Bronchial epithelial cell (primary cell): ENCODE measurements at places on chromosomes 16 and 17. TPM values are rescaled to one million over a fixed set of nuclear protein-coding genes. Genes with fewer than 3 reads are reported as not detected.

DNA sequence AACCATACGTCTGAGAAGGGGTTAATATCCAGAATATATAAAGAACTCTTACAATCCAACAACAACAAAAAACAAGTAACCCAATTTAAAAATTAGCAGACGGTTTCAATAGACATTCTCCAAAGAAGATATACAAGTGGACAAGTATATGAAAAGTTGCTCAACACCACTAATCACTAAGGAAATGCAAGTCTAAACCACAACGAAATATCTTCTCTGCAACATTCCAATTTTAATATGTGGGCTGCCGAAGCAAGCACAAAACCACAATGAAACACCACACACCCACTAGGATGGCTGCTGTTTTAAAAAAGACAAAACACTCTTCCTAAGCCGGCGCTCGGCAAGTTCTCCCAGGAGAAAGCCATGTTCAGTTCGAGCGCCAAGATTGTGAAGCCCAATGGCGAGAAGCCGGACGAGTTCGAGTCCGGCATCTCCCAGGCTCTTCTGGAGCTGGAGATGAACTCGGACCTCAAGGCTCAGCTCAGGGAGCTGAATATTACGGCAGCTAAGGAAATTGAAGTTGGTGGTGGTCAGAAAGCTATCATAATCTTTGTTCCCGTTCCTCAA, 5.9 kb upstream of the SLC13A2 start:
- DNase-seq = peak; percentile 74

The ZNF286A gene
- 20.8 and 24.7 TPM in 2 replicates for total RNA-seq

- DNase-seq = no peak
These were observed 174.1 kb downstream of the ZFHX3 start for GRCh38 chr16:72873853-72874252.

The NPIPB2 gene
- 3.2 and 4.5 TPM in 2 replicates for total RNA-seq

The DYNC1LI2 gene
- total RNA-seq = 127 and 138 TPM in 2 replicates

- no peak for DNase-seq
These were observed 692 bp upstream of the SOCS1 start for GRCh38 chr16:11256661-11257130.

- no peak for DNase-seq
These were observed 11.6 kb downstream of the COTL1 start for GRCh38 chr16:84606081-84606875.

GRCh38 chr17:42276359-42276608, at the start of gene STAT5B:
Gene STAT5B (minus strand): TSS chr17:42276391. CDS start chr17:42232127, 44,264 bp downstream.
- peak; percentile 13 for DNase-seq

DNA sequence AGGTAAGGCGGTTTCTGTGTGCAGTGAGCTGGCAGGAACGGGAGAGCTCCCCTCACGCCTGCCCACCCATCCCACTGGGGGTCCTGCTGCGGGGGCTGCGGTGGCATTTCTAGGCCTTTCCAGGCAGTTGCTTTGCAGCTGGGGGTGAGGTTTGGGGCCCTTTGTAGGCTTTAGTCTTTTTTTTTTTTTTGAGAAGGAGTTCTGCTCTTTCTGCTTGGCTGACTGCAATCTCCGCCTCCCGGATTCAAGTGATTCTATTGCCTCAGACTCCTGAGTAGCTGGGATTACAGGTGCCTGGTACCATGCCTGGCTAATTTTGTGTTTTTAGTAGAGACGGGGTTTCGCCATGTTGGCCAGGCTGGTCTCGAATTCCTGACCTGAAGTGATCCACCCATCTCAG, 11.1 kb downstream of the TSC2 start:
- no peak for DNase-seq

DNA sequence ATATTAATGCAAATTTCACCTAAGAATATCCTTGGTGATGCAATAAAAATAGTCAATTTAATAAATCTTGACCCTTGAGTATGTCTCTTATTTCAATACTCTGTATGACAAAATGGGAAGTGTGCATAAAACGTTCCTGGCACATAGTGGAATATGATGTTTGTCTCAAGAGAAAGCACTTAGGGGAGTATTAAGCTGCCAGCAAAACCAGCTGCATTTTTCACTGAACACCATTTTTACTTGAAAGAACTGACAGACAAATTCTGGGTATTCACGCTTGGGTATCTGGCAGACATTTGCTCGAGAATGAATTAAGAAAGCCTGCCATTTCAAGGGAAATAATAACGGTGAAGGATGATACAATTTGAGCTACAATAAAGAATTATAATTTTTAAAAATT, 364.8 kb downstream of the SOX9 start:
- DNase-seq = no peak

GRCh38 chr16:15857724-15858560, 1.1 kb upstream of the MYH11 start:
- DNase-seq = no peak
